Stimulated activated CD4-positive, alpha-beta T cell treated with anti-CD3 and anti-CD28 coated beads, Interleukin-15, amount 100 ng/mL, for 1 hour (primary cell): ENCODE measurements at places on chromosomes 6 and 20.

- no peak for DNase-seq
These were observed 52.4 kb upstream of the SIM1 start for GRCh38 chr6:100517106-100517505.

DNA sequence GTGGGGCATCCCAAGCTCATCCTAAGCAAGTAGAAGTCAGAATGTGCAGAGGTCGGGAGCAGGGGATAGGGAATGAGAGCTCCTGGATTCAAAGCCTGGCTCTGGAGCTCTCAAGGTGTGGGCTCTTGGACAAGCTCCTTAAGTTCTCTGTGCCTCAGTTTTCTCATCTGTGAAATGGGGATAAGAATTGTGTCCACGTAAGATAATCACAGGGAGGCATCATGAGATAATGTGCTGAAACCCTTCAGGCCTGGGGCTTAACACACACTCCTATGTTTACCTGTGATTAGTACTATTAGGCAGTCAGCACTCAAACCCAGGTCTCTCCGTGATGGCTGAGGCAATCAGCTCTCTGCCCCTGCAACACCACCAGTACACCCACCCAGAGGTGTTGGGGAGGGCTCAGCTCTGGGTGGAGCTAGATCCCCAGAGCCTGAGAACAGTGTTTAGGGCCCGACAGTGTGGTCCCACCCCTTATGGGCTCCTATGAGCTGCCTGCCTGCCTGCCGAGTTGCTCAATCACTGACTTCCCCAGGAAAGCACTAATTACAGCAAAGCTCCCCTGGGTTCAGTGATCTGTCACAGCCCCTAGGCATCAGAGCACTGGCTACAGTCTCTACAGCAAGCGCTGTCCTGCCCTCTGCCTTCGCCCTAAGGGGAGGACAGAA is 6.3 kb upstream of the SIRPA start:
- DNase-seq, result no peak

DNA sequence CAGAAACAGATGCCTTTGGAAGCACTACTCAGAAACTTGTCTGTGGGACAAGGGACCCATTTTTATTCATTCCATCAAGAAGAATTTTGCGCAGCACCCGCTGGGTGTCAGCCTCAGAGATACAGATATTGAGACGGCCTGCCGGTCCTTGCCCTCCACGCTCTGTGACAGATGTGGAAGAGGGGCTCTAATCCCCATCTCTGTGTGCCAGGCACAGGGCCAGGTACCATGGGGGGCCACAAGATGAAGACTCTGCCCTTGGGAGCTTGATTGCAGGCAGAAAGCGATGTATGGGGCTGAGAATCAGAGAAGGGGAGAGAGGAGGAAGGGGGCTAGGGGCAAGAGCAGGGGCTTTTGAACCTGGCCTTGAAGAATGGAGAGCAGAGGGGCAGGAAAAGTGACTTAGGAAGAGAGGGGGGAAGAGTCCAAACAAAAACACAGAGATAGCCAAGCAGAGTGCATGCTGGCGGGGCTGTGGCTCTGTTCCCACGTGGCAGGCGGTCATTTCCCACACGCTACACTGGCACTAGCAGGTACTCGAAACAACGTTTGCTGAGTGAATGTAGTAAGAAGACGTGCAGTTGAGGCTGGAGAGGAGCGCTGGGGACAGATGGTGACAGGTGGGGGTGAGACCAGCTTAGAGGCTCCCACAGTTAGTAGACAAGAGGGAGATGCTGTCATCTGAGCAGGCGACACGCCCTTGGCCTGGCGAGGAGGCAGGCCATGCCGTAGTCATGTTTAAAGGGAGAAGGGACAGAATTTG is 170.3 kb upstream of the SNX9 start:
- DNase-seq, result no peak

GRCh38 chr6:136541395-136541794 is 8.8 kb downstream of the MAP7 start:
- DNase-seq, result no peak

DNA sequence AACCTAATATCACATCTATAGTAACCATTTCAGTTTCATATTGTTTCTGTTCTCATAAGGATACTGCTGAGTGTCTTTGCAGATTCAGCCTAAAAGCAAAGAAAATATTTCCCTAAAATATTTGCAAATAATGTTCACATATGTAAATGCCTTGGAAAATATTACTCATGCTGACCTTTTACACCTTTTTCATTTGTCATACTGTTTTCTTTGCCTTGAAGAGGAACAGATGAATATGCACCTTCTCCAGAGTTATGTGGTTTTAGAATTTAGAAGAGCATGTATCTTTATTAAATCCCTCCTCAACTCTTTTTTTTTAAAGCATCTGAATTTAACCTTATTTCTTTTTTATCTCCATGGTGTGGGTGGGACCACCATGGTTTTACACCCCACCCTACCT is 32.5 kb downstream of the NDUFAF5 start:
- DNase-seq, result no peak

GRCh38 chr20:39935901-39936300 is 753.1 kb downstream of the MAFB start:
- no peak for DNase-seq

GRCh38 chr6:7188492-7188891 is 80.7 kb downstream of the RREB1 start:
- DNase-seq, result no peak

DNA sequence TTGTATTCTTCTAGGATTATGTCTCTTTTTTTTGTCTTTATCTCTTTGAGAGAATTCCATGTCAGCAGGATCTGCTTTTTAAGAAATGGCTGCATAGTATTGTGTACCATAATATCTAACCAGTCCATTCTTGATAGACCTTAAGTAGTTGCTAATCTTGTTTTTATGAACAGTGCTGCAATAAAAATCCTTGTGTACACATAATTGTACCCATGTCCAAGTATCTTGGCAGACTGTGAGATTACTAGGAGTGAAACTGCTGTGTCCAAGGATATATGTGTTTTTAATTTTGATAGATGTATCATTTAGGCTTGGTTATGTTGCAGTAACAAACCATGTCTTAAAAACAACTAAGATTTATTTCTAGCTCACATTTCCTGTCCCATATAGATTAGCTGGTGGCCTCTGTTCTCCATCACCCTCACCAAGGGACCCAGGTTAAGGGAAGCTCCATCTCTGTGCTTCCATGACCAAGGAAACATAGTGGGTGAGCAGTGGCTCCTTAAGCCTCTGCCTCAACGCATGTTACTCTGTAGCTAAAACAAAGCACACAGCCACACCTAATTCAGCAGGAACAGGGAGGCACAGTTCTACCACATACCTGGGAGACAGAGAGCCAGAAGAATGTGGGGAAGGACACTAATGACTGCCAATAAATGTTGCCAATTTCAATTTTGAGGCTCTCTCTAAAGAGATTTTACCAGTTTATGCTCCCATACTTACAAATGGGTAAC is 12.1 kb upstream of the SUMO4 start:
- no peak for DNase-seq

DNA sequence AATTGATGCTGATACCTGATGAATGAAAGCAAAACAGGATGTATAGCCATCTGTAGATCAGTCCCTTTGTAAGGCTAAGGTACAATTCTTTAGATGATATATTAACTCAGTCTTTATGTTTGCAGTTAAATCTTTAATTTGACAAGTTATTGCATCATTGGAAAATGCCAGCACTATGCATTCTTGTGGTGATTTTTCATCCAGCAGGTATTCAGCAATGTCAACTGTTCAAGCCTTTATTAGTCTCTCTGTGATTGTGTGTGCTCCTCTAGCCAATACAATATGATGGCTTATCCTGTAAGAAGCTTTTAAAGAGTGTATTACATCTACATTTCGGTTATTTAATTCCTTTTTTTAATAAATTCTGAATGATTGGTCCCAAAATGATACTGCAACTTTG is 34.3 kb downstream of the HLA-DMB start:
- no peak for DNase-seq

DNA sequence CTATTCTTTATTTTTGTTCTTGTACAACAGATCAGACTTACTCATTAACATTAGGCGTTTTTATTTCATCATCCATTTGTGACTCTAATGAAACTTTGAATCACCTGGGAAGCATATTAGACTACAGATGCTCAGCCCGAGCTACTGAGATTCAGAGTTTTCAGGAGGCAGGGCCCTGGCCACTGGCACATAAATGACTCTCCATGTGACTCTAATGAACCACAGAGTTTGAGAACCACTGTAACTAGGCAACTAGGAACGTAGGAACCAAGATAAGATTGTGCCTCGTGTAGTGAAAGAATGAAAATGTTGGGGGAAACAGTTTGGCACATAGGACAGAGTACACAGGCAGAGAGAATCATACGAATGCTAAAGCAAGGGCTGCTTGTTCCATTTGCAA is 405.9 kb upstream of the BTBD3 start:
- no peak for DNase-seq

DNA sequence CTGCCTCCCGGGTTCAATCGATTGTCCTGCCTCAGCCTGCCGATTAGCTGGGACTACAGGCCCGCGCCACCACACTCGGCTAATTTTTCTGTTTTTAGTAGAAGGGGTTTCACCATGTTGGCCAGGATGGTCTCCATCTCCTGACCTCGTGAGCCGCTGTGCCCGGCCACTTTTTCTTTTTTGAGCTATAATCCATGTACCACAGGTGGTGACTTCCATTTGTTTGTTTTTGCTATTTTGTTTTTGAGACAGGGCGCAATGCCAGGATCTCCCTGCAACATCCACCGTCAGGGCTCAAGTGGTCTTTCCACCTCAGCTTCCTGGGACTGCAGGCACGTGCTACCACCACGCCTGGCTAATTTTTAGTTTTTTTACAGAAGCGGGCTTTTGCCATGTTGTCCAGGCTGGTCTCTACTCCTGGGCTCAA is 8.5 kb downstream of the HSPA1B start:
- no peak for DNase-seq

- no peak for DNase-seq
These were observed 18.5 kb downstream of the PLAGL2 start for GRCh38 chr20:32189123-32189410.

- no peak for DNase-seq
These were observed 8.4 kb downstream of the PTGIS start for GRCh38 chr20:49559411-49560081.

DNA sequence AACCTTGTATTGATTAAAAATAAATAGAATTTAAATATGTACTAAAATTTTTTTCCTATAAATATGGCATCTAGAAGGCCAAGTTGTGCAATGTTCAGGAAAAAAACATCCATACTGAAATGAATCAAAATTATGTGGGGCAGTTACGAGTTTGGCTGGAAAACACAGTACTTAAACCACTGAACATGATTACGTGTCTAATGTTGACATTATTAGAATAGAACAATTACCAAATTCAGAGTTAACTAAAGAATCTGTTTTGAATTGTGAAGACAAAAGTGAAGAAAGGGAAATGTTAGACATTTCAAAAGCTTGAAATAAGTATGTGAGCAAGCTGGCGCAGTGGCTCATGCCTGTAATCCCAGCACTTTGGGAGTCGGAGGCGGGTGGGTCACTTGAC is 57.2 kb downstream of the KLHL31 start:
- no peak for DNase-seq

- no peak for DNase-seq
These were observed 21.3 kb downstream of the ECI2 start for GRCh38 chr6:4114123-4114522.
